Fibroblast of gingiva (primary cell): ENCODE measurements at places on chromosomes 1 and 21.

DNA sequence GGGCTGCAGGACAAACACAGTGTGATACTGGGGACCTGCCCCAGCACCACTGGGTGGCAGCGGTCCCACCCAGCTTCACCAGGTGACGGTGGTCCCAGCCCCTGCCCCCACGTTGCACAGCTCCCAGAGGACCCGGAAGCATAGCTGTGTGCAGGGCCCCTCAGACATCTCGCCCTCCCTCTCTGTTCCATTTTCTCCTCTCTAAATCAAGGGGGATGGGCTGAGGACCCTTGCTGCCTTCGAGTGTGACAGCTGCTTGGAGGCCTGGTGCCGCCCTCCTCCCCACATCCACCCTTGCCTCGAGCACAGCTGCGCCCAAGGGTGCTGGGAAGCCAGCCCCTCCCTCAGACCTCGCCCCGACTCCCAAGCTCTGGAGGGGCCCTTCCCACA is 16.1 kb upstream of the LRRC3 start:
- no peak for DNase-seq

DNA sequence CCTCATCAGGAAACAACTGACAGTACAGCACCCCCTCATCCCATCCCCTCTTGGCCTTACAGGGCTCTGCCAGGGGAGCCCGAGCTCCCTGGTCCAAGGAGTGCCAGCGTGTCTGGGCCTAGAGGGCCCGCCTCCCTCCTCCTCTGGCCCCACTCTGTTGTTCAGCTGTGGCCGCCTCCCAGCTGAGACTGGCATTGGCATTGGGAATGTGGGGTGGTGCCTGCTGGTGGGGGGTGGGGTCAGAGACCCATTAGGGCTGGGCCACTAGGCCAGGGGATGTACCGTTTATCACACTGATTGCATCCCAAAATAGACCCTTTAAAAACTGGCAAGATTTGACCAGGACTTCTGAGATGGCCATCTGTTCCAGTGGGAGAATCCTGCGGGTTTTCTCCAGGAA is 1.4 kb downstream of the LDLRAP1 start:
- DNase-seq, result peak; percentile 59

GRCh38 chr1:202733251-202733650 is 23.0 kb upstream of the SYT2 start:
- no peak for DNase-seq

- no peak for DNase-seq
Observed at GRCh38 chr21:23374155-23374554, 2233.1 kb downstream of the MRPL39 start.

GRCh38 chr1:230875370-230875769 is 7.0 kb upstream of the C1orf198 start:
- no peak for DNase-seq
